ENCODE measurements at places on chromosomes 5 and 9.

GRCh38 chr5:10552183-10553143 lies 11.4 kb upstream of the ANKRD33B start:
- DNase-seq, result no peak

- no peak for DNase-seq
These were observed 208.9 kb upstream of the DMRTA1 start for GRCh38 chr9:22237497-22238363.

DNA sequence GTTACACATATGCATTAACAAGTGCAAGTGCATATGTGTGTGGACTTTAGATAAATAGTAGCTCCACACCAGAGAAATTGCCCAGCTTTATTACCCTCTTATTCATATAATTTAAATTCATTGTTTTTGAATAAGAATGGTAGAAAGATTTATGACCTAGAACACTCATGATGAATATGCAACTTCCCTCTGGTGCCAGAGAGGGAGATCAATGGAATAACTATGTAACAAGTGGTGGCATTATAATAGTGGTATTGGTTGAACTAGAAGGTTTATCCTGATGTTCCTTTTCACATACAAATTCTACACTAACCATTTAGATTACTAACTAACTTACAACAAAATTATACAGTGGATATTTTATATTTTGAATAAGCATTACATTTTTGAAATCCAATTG lies 607.4 kb downstream of the CDH12 start:
- DNase-seq, result no peak

DNA sequence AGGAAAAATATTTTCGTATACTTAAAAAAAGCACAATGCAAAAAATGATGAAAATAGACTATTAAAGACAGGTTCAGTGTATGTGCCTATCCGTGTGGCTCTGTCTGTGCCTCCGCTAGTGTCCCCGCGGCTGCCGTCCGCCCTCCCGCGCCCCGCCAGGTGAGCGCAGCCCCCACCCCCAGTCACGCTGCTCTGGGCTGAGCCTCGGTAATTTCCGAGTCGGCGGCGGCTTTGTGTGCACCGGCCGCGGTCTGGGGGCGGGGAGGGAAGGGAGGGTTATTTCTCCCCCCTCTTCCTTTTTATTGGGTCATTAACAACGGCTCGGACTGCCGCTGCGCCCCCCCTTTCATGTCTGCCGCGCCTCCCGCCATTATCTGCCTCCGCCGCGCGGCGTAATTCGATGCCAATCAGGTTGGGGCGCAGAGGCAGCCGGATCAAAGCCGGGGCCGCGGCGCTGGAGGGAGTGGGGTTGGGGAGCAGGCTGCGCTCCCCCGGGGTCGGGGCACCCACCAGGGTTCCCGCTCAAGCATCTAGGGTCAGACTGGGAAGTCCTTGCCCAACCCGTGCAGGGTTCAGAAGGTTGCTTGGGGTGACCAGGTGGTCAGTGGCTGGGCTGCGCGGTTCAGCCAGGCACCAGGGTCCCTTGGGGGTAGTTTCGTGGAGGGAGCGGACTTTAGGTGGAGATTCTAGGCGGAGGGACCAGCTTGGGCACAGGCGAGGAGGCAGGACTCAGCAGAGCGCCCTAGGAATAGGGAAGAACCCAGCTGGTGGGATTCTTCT lies 39.5 kb upstream of the PSD2 start:
- no peak for DNase-seq

GRCh38 chr5:72377910-72378638 lies 57.9 kb downstream of the PTCD2 start:
- DNase-seq, result no peak

DNA sequence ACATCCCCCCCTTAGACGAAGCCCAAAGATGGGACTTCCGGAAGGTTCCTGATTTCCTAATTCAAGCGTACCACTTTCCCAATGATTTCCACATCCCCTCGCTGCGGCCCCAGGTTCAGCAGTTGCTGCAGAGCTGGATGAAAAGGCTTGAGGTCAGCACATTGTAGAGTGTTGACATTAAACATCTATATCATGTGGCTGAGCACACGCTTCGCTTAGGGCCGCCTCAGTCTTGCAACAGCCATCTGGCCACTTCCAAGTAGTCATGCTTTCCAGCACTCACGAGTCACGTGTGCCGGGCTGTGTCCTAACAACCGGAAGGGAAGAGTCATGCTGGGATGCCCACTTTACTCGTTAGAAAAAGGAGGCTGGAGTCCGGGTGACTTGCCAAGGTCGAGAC lies 340.6 kb upstream of the IRX4 start:
- DNase-seq, result no peak

GRCh38 chr5:19047277-19047676 lies 940.7 kb downstream of the CDH18 start:
- DNase-seq, result no peak

DNA sequence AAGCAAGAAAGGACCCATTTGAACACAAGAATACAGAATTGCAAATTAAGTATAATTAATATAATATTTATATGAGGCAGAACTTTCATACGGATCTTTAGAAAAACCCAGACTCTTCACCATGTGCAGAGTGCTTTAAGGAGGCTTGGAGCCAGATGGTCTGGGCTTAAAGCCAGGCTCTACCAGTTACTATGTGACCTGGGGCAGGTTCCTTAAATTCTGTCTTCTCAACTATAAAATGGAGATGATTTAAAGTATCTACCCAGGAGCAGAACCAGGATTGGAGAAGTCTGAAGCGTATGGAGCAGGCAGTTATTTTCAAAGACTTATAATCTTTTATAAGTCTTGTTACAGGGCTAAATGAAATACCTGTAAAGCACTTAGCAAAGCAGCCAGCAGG lies 202.1 kb downstream of the TSSK1B start:
- no peak for DNase-seq

- DNase-seq, result peak; percentile 30
These were observed 586 bp downstream of the HMGXB3 start for GRCh38 chr5:150000990-150001659.

DNA sequence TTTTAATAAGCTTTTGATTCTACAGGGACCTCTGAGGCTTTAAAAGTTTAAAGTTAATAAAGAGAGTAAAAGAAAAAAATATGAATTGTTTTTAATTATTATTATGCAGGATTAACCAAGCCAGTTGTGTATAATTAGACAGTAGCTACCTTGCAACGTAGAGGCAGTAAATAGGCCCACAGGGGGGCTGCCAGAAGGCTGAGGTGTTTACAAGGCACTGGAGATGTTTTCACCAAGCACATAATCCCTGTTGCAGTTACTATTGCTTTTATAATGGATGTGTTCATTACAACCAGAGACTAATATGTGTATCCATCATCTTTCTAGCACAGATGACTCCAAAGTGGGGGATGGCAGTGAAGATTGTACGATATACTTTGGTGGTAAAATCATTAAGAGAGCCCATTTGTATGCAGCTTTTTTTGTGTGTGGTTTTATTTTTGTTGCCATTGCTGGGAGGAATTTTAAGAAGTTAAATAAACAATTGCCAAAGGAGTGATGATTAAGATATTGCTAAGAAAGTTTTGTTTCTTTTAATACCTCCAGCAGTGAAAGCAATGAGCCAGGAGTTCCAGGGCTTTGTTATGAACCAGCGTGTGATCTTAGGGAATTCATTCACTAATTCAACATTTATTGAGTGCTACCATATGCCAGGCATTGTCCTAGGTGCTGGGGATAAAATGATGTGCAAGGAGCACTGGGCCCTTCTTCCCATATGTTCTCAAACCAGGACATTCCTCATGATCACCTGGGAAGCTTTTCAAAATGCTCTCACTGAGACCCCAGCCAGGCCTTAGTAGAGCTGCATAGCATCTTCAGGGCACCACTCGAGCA lies 138.7 kb upstream of the EFNA5 start:
- no peak for DNase-seq

- no peak for DNase-seq
These were observed 42.3 kb upstream of the NR3C1 start for GRCh38 chr5:143445776-143446175.

DNA sequence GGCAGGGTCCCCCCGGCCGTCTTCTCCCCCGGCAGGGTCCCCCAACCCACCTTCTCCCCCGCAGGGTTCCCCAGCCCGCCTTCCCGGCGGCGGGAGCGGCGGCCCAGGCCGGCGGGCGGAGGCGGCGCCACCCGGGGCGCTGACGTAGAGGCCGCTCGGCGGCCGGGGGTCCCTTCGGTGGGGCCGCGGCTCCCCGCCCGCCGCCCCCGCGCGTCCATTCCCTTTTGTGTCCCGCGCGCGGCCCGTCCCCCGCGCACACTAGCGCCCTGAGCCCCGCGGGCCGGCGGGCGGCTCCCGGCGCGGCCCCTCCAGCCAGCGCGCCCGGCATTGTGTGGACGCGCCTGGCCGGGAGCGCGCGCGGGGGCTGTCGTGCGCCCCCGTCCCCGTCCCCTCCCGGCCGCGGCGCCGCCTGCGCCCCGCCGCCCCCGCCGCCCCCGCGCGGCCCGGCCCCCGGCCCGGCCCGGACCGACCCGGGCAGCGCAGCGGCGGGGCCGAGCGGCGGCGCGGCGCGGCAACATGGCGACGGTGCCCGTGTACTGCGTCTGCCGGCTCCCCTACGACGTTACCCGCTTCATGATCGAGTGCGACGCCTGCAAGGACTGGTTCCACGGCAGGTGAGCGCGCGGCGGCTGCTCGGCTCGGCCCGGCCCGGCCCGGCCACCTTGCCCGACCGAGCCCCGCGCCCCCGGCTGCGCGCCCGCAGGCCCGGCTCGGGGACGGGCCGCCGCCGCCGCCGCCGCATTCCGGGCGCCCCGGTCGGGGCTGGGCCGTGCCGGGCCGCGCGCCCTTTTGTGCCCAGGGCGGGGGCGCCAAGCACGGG lies at the start of gene PHF2:
PHF2 (plus strand) TSS at position 327 of the 820 bp plus-strand sequence; CDS start at position 517, 190 bp downstream.
- DNase-seq, result peak; percentile 21

GRCh38 chr9:71857159-71857558 lies 53.8 kb downstream of the ABHD17B start:
- DNase-seq, result no peak

GRCh38 chr5:139561655-139562451 lies 714 bp downstream of the UBE2D2 start:
- DNase-seq, result peak; percentile 51

DNA sequence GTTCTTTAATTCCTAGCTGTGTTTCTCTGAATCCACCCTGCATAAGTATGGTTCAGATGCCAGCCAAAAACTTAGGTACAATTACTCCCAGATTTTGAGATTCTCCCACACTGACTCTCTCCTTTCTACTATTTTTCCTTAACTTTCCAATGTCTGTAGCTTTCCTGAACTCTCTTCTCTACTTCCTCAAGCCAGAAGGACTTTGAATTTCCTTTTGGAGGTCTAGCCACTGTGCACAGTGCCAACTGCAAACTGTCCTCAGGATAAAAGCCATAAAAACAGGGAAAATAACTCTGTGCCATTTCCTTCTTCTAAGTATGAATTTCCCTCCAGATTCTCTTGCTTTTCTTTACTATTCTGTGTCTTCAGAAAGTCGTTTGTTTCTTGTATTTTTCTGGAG lies 157.2 kb downstream of the AP3B1 start:
- no peak for DNase-seq

DNA sequence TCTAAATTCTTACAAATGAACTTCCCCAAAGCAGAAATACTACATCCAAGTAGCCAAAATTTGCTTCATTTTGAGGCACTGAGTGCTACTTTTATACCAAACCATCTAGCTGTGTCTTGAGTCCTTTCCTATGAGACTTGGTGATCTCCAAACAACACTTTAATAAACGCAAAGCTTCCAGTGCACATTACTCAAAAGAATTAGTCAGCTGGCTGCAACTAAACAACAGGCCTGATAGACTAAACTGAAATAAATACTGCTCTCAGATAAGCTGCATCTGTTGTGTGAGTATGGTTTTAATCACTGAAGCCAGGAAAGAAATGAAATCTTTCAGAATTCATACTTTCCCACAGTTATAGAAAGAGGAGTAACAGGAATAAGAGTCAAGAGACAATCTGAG lies 80.3 kb downstream of the VCAN start:
- no peak for DNase-seq

DNA sequence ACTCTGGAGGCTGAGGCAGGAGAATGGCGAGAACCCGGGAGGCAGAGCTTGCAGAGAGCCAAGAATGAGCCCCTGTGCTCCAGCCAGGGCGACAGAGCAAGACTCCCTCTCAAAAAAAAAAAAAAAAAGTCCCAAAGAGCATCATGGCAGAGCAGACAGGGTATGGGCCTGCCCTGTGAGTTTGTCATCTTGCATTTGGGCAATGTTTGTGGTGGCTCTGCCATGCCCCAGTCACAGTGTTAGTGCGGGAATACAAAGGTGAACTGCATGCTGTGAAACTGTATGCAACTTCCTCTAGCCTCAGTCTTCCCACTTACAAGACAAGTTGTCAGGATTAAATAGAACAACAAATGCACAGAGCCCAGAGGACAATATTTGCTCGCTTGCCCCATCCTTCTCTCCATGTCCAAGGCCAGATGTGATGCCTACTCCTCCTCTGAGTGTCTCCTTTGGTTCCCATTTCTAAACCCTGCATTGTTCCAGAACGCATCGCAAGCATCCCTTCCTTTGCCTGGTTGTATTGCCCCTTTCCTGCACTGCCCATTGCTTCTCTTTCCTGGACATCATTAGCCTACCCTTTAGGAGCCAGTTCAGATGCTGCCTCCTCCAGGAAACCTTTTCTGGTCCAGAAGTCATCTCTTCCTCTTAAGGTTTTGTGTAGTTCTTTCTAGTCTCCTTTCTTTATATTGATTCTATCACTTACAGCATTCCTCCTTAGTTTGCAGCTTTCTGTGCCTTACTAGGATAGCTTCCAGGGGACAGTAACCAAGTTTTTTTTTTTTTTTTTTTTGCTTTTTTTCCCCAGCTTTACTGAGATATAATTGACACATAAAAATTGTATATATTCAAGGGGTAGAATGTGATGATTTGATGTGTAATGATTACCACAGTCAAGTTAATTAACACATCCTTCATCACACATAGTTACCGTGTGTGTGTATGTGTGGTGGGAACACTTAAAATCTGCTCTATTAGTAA lies 69.0 kb upstream of the TNFAIP8 start:
- no peak for DNase-seq

DNA sequence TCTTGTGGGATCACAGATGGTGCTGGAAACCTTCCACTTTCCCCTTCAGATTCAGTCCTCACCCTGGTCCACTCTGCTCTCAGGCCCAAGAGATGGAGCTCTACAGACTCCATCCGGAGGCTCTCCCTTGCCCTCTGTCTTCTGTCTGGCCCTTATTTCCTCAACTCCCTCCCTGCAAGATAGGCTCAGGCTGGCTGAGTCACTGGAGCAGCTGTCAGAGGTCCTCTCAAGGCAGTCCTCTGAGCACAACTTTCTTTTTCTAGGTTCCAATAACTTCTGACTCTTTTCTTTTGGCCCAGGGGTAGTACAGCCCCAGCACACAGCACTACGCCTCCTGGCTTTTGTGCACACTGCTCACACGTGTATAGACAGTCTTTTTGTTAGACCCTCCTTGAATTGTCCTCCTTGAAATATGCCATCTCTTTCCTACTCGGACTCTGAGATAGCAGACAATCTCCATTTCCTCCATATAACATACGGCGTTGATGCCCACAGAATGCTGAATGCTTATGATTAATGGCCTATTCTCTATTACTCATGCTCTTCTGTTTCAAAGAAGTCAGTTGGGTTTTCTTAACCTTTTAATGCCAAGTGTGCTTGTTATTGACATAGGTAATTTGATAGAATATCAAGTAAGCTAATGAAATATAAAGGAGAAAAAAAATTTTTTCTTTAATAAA lies 193.1 kb downstream of the SLC12A2 start:
- no peak for DNase-seq

GRCh38 chr9:82761027-82761426 lies 301.9 kb downstream of the RASEF start:
- no peak for DNase-seq
